ENCODE measurements at places on chromosomes 7 and 10. TPM values are rescaled to one million over a fixed set of nuclear protein-coding genes. Genes with fewer than 3 reads are reported as not detected.

TLX1 gene
- 0.13 TPM for total RNA-seq

LMOD2 gene
- total RNA-seq, result not detected

HTR7 gene
- total RNA-seq, result 0.33 TPM

DNA sequence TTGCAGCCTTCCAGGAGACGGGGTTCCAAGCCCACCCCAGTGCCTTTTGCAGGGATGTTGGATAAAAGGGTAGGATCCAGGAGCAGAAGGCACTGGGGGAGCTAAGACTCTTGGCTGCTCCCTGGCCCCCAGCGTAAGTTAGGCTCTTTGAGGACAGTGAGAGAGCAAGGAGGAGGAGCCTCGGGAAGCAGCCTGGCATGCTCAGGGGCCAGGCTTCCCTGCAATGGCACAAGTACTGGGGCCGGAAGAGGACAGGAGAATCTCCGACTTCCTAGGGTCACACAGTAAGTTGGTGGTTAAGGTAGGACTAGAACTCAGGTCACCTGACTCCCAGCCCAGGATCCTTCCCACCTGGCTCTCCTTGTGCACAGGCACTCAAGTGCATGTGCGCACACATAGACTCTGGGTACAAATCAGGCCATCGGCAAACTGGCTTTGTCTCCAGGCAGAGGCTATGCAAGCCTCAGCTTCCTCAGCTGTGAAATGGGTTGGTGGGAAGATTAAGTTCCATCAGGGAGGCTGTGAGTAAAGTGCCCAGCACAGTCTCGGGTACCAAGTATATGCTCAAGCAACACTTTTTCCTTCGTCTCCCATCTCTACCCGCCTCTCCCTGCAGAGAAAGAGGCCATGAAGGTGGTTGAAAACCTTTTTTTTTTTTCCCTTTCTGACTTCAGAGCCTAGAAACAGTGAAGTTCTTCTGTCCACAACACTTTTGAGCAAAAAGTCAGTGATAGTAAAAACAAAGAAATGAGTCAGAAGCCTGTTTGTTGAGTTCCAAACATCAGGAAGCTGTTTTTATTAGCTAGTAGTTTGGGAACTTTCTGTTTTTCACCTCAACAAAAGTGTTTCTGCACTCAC lies 79.1 kb downstream of the NEURL1 start:
- H3K4me3 ChIP-seq, result no peak overlapping the region
- no peak for DNase-seq
- H3K27me3 ChIP-seq, result no peaks in the 10 kb centered on the region
- peaks cover 6% of the 10 kb centered on the region for H3K4me1 ChIP-seq

GRCh38 chr10:30431435-30431911 lies 2.5 kb upstream of the MAP3K8 start:
- H3K36me3 ChIP-seq, result no peaks in the 10 kb centered on the region
- DNase-seq, result no peak
- H3K4me1 ChIP-seq, result peaks cover 10% of the 10 kb centered on the region

DNA sequence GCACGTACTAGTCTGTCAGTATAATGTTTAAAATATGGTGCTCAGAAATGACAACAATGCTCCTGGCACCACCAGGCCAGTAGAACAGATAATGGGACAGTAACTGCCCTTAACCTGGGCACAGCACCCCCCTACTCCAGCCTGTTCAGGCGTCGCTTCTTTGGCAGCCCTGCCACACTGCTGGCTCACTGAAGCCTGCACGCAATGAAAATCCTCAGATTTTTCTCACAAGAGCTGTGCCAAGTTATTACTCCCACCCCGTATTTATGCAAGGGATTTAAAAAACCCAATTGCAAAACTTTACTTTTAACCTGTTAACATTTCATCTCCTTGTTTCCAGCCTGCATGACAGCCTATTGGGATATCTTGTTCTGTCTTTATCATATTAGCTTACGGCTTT lies 56.6 kb upstream of the LAMB1 start:
- no peaks in the 10 kb centered on the region for H3K36me3 ChIP-seq
- no peaks in the 10 kb centered on the region for H3K27me3 ChIP-seq
- H3K4me3 ChIP-seq, result no peak overlapping the region
- H3K27ac ChIP-seq, result no peak overlapping the region
- peaks cover 2% of the 10 kb centered on the region for H3K4me1 ChIP-seq

DNA sequence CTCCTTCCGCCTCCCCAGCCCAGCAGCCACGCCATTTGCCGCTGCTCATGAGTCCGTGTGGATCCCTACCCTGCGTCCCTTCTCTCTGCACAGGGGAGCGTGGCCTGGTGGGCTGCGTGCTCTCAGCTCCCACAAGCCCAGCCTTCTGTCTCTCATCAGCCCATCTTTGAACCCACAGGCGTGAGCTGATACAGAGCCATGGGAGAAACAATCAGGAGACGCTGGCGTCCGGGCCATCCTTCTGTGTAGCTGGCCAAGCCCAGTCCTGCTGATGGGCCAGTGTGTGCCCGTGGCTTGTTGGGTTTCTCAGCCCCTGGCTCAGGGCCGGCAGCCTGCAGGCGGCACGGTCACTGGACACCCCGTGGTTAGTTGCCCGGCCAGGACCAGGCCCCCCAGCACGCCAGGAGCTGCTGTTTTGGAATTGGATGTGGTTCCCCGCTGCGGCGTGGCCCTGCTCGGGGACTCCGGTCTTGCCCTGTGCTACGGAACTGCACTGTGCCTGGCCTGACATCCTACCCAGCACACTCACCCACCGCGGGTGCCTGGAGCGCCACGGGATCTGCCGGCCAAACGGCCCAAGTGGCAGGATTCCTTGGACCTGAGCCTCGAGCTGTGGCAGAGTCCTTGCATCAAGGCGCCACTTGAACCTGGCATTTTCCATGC lies 88.9 kb downstream of the ELFN1 start:
- H3K27me3 ChIP-seq, result 0 out of 2 replicates have a peak, but pooled peaks cover 5% of the 10 kb centered on the region
- H3K36me3 ChIP-seq, result no peaks in the 10 kb centered on the region
- DNase-seq, result no peak
- no peaks in the 10 kb centered on the region for H3K4me1 ChIP-seq

GRCh38 chr7:19670806-19671205 lies 38.0 kb downstream of the POLR1F start:
- H3K27ac ChIP-seq, result no peak overlapping the region
- no peak overlapping the region for H3K4me3 ChIP-seq
- H3K4me1 ChIP-seq, result no peaks in the 10 kb centered on the region
- DNase-seq, result no peak
- H3K27me3 ChIP-seq, result no peaks in the 10 kb centered on the region
- no peaks in the 10 kb centered on the region for H3K36me3 ChIP-seq

DNA sequence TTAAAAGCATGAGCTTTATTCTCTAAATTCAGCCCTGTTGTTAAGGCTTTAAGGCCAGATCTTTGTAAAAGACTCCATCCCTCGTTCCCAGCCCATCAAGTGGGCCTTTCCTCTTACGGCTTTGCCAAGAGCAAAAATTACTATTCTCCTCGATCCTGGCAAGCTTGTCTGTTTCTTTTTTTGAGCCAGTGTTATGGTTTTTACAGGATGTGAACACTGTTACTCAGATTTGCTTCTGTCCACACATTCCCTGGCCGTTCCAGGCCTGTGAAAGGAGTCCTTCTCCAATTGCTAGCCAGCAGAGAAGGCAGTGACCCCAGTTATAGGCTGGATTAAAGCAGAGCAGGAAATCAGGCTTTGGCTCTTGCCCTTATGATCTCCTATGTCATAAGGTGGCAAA lies 47.0 kb upstream of the EPC1 start:
- H3K36me3 ChIP-seq, result no peaks in the 10 kb centered on the region
- no peaks in the 10 kb centered on the region for H3K4me1 ChIP-seq
- H3K27me3 ChIP-seq, result no peaks in the 10 kb centered on the region
- no peak overlapping the region for H3K4me3 ChIP-seq
- H3K27ac ChIP-seq, result no peak overlapping the region
